ENCODE measurements at places on chromosomes 1 and 21.

- no peak for DNase-seq
These were observed 41.2 kb downstream of the DMAP1 start for GRCh38 chr1:44254392-44254910.

DNA sequence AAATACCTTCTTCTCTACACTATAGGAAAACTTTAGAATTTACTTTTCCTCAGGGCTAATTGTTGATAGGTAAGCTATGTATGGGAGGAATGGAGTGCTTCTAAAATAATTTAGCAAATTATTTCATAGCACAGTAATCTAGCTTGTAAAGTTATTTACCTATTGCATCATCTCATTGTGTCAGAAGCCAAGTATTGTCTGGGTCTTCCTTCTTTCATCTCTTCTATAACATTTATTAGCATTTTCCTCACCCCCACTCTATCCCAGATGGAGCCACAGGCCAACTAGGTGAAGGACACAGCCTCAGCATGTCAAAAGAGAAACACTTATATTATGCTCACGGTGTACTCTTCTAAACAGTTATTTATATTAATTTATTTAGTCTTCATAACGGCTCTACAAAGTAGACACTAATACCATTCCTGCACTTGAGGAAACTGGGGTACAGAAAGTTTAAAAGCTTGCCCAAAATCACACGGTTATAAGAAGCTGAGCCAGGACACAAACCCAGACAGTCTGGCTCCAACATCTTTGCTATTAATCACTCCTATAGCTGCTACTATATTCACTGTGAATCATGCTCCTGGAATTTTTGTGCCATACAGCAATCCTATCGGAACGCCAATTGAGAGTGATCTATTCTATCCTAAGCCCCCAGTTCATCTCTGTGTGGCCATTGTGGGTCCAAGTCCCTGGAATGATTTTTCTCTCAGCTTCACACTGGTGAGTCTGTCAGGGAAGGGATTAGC lies 43.1 kb downstream of the OR10J5 start:
- DNase-seq, result no peak

GRCh38 chr1:223227486-223228196 lies 84.6 kb upstream of the TLR5 start:
- DNase-seq, result no peak

DNA sequence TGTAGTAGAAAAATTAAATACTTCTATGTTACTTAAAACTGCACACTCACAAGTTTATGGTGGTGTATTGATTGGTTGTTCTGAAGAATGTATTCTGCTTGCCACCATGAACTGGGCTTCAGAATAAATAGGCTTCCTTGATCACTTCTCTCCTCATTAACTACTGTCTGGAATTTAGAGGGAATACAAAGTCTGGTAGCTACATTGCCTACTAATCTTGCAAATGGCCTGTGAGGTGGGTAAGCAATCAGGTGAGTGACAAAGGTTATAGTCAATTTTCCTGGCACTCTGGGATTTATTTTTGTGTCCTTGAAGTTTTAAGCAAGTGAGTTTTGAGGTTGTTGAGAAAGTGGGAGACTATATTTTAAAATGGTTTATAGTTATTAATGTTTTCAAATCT lies 101.8 kb downstream of the ROR1 start:
- DNase-seq, result no peak

GRCh38 chr1:78224861-78225552 lies 179.2 kb downstream of the GIPC2 start:
- no peak for DNase-seq

DNA sequence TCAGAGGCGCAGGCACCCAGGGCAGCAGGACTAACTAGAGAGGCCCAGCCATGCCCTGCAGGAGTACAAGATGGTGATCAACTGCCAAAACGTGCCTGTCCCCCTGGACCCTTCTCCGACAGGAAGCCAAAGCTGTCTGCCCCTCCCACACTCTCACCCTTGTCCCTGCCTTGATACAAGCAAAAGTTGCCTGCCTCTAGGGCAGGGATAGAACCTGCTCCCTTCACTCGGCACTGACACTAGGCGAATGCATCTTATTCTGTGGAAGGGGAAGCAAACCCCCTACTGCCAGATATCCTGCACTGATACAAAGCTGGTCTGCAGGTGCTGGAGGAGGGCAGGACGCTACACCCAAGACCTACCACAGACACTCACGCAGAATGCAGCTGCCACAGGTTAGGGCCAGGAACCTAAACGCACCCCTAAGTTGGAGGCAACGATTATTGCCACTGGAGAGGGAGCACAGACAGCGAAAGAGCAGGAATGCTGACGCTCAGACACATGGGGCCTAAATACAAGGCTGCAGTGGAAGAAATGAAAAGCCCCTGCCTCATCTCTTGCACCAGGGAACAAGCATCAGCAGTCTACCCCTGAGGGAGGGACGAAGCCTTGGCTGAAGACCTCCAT lies 3.7 kb downstream of the TARBP1 start:
- no peak for DNase-seq

GRCh38 chr1:3909615-3910014 lies 9.5 kb upstream of the C1orf174 start:
- DNase-seq, result no peak

DNA sequence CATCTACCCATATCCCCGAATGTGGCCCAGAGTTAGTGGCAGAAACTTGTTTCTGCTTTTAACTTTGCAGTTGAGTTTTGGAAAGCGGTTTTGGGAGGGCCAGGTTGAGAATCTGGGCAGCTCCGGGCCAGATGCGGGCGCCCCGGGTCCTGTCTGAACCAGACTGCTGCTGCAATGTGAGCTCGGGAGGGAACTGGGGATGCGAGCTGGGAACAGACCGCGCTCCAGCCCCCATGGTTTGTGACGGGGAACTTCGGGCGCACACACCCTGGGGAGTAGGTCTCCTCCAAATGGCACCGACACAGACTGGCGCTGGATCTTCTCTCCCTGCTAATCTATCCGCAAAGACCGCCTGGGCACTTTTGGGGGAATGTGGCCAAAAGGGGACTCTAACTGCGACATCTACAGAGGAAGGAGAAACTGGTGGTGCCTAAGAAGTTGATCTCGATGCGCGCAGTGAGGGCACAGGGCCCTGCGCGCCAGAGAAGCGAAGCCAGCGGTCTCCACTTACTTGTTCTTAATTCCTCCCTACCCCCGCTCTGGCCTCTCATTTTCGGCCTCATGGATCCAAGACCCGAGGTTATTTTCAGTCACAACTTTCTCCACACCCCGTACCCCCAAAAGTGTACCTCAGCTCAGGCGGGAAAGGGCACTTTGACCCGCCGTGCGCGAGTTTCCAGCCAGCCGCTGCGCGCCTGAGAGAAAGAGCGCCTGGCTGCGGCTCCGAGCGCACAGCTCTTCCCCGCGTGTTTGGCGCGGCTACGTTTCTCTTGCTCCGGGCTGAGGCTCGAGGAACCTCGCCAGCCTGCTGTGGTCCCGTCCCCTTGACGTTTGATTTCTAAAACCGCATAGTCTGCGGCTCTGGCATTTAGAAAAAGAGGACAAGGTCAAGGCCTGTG lies 411.0 kb upstream of the ESRRG start:
- no peak for DNase-seq

- no peak for DNase-seq
These were observed 101.8 kb downstream of the PRDM16 start for GRCh38 chr1:3170561-3171453.

GRCh38 chr1:111275079-111275478 lies 15.6 kb upstream of the CHIA start:
- no peak for DNase-seq

All from stimulated activated naive B cell treated with anti-CD40 and anti-IgM and Interleukin-4, amounts not matched to agents 10 μg/mL and 1 μg/mL and 100 μg/mL, for 72 hours (primary cell).